ENCODE measurements at places on chromosomes 11 and 22.

DNA sequence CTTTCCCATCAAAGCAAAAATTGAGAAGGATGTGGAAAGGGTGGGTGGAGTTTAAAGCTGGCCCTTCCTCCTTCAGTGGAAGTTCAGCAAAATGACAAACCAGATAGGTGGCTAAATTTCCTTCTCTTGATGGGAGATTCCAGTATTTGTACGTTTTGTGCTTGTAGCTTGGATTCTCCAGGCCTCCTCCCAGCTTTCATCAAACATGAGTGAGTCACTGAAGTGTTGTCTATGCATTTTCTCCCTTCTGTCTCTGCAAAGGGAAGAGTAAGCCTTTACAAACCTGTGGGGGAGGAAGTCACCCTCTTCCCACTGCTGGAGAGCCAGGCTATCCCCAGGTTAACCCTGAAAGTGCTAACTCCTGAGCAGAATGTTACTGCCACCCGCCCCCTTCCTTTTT, 6.4 kb downstream of the MARK2 start:
- DNase-seq, result no peak

DNA sequence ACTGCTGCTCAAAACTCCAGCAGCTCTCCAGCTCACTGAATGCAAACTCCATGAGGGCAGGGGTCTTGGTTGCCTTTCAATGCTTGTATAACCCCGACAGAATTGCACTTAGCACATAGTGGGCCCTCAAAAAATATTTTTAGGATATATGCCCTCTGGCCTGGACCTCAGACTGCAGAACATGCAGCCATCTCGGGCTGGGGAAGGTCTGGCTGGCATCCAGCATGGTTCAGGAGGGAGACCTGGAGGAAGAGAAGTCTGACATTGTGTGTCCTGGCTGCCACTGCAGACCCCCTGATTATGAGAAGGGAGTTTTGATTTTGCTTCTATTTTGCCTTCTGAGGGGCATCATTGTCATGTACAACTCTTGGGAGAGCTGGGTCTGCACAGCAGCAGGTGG, 109.5 kb upstream of the PARVA start:
- no peak for DNase-seq

DNA sequence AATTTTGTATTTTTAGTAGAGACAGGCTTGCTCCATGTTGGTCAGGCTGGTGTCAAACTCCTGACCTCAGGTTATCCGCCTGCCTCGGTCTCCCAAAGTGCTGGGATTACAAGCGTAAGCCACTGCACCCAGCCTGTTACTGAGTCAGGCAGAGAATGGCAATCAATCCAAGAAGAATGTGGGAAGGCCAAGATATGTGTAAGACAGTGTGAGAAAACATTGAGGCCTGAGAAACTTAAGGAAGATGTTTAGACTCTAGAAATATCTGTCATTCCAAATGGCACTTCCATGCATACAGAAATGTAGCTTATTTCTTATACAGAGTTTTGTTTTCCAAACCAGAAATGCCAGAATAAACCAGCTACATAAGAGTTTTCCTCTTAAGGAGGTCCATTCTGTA, 248.5 kb downstream of the ETS1 start:
- no peak for DNase-seq

DNA sequence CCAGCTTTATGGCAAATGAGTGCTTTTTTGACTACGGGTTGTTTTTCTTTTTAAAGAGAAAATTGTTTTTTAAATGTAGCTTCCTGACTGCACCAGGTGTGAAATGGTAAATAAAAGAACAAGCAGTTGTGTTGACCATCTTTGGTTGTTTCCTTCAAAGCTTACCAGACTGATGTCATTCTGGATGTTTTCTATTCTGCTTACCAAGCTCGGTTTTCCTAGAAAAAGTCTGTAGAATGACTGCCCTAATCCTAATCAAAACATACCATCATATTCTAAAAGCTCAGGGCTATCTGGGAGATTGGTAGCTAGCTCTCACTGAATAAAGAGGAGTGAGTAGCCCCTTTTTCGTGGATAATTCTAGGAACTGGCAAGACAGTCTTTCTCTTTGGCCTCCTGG, 77.7 kb downstream of the GAB2 start:
- DNase-seq, result no peak

Data from NCI-H1436 treated with DMSO at 0.1 percent for 48 hours (cell line).